Stimulated activated CD4-positive, alpha-beta T cell treated with anti-CD3 and anti-CD28 coated beads, Interleukin-15, amount 100 ng/mL, for 48 hours (primary cell): ENCODE measurements at places on chromosomes 4 and X.

- no peak for DNase-seq
These were observed 561.1 kb upstream of the SMIM31 start for GRCh38 chr4:164192844-164193243.

DNA sequence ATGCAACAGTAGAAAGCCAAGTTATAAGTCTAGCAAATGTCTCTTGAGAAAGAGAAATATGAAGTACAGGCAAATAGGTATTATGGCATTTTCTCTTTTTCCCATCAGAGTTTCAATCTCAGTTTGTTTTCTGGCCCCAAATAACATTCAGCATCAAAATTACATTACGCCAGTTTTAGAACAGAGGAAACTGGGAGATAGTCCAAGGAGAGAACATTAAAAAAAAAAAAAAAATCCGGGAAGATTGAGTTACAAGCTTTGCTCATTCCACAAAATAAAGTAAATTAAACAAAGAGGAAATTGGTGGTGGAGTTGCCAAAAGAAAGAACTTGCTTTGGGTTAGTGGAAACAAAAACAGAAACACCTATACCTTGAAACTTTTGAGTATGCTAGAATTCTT lies 50.4 kb upstream of the IL13RA2 start:
- no peak for DNase-seq

- no peak for DNase-seq
These were observed 53.0 kb downstream of the HELT start for GRCh38 chr4:185071236-185071811.

GRCh38 chr4:4259484-4260100 lies 11.6 kb upstream of the TMEM128 start:
- no peak for DNase-seq

- no peak for DNase-seq
These were observed 106.8 kb downstream of the FAT4 start for GRCh38 chr4:125421547-125421946.

GRCh38 chr4:151417164-151417571 lies 8.2 kb downstream of the FHIP1A start:
- DNase-seq, result no peak

DNA sequence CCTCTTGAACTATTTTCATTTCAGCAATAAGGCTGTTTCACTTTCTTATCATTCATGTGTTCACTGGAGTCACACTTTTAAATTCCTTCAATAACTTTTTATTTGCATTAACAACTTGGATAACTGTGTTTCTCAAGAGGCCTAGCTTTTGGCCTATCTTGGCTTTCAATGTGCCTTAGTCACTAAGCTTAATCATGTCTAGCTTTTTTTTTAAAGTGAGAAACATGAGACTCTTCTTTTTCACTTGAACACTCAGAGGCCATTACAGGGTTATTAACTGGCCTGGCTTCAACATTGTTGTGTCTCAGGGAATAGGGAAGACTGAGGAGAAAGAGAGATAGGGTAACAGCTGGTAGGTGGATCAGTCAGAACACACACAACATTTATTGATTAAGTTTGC lies 64.0 kb upstream of the VCX2 start:
- DNase-seq, result no peak

DNA sequence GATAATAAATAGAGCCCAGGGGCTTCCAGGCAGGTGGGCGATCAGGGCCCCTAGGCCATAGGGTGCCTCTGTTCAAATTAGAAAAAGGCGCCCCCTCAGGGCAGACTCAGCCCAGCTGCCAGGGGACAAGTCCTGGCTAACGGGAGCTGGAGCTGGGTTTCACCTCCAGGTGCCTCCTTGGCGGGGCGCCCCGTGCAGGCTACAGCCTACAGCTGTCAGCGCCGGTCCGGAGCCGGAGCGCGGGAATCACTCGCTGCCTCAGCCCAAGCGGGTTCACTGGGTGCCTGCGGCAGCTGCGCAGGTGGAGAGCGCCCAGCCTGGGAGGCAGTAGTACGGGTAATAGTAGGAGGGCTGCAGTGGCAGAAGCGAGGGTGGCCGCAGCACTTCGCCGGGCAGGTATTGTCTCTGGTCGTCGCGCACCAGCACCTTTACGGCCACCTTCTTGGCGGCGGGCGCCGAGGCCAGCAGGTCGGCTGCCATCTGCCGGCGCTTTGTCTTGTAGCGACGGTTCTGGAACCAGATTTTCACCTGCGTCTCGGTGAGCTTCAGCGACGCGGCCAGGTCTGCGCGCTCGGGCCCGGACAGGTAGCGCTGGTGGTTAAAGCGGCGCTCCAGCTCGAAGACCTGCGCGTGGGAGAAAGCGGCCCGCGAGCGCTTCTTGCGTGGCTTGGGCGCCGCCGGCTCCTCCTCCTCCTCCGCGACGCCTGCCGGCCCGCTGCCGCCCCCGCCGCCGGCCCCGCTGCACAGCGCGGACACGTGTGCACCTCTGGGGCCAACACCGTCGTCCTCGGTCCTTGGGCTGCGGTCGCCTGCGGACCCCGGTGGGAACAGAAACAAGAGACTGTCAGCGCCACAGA lies 2.4 kb downstream of the NKX3-2 start:
- no peak for DNase-seq
